Fibroblast of the aortic adventitia (primary cell): ENCODE measurements at places on chromosomes 5 and 9.

- DNase-seq: no peak
Measured at GRCh38 chr9:128153947-128154695, 4.9 kb downstream of the LCN2 start.

- peak; percentile 31 for DNase-seq
Measured at GRCh38 chr5:1536322-1536845, 12.6 kb upstream of the LPCAT1 start.

- no peak for DNase-seq
Measured at GRCh38 chr9:88927510-88927909, 63.8 kb upstream of the S1PR3 start.

- peak; percentile 25 for DNase-seq
Measured at GRCh38 chr9:87109231-87109631, 161.9 kb upstream of the GAS1 start.

DNA sequence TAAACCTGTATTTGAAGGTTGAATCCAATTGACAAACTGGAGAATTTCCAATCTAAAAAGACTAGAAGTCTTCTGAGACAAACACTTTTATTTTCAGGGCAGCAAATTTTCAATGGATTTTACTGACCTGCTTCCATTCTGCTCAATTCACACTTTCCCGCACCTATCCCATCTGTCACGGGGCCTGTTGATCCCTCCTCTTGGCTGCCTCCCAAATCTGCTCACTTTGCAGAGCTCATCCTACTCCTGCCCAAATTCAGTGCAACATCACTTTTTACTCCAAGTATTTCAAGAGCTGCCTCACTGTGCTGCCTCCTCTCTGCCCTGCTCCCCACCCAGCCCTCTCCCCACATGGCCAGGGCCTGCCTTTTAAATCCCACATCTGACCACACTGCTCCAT is 35.1 kb downstream of the GOLM1 start:
- DNase-seq: no peak

DNA sequence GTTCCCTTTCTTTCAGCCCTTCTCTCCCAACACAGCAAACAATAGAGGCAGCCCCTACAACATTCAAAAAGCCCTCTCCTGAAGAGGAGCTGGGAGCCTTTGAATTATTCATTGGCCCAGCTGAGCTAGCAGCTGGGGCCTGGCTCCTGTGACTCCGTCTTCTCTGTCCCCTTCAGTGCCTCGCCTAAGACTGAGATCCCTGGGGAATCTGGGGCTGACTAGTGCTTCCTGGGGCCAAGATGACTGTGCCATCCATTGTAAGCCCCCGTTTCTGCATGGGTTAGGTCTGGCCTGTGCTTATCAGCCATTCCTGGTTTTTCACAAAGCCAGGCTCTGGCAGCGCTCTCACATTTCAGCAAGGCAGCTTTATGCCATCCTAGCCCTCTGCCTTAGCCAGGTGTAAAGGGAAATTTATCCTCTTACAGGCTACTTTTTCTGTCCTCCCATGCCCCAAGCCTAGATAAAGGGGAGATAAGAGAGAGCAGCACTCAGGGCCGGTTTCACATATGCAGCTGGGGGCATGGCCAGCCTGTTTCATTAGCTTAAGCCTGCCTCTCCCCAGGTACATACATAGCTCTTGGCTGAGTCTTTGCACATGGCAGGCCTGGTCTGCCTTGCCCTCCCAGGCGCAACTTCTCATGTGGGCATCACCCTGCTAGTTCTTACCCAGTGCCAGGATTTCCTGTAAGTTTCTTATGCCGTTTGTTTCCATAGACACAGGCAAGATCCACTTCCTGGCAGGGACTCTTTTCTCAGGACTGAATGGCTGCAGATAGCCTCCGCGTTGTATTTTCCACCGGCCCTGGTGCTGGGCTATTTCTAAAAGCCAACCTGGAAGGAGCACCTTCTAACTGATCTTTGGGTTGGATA is 15.8 kb downstream of the PTPA start:
- DNase-seq: no peak

- no peak for DNase-seq
Measured at GRCh38 chr9:79014929-79015699, 556.7 kb upstream of the TLE4 start.

GRCh38 chr9:73173557-73174329 is 22.1 kb downstream of the ANXA1 start:
- DNase-seq: no peak

- no peak for DNase-seq
Measured at GRCh38 chr5:167012123-167013034, 1279.1 kb upstream of the WWC1 start.

GRCh38 chr5:114658194-114658593 is 296.3 kb downstream of the KCNN2 start:
- DNase-seq: no peak

GRCh38 chr5:96509316-96509715 is 76.3 kb upstream of the PCSK1 start:
- peak; percentile 24 for DNase-seq

GRCh38 chr5:59042201-59043055 is 459.6 kb downstream of the RAB3C start:
- peak; percentile 73 for DNase-seq

DNA sequence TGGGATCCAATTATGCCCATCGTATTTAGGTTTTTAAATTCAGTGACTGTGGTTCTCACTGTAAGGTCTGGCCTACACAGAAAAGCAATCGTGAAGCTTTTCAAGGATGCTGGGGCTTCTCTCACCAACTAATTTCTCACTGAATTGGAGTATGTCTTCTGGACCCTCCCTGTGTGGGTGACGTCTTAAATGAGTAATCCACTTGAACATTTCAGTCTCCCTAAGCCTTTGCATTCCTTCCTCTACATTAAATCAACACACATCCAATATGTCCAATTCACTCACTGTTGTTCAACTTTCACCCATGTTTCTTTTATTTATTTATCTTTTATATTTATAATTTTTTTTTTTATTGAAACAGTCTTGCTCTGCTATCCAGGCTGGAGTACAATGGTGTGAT is 12.5 kb upstream of the BTF3 start:
- no peak for DNase-seq

DNA sequence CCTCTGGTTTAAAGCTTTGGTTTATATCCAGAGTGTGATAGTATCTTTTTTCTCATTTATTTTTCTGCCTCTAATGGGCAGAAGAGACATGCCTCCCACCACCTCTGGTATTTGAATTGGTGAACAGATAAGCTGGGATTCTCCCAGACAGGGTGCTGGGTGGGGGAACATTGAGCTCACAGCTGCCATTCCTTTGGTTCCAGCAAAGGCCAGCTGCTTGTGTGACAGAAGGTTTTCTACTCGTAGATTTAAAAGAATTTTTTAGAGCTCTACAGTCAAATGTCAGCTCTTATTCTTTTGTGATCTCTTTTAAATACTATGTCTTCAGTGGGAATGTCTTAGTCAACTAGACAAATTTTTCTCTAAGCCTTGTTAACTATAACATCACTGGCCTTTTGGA is 54.7 kb upstream of the ADAMTS16 start:
- DNase-seq: no peak

GRCh38 chr5:159465604-159466003 is 135.3 kb upstream of the IL12B start:
- DNase-seq: no peak

DNA sequence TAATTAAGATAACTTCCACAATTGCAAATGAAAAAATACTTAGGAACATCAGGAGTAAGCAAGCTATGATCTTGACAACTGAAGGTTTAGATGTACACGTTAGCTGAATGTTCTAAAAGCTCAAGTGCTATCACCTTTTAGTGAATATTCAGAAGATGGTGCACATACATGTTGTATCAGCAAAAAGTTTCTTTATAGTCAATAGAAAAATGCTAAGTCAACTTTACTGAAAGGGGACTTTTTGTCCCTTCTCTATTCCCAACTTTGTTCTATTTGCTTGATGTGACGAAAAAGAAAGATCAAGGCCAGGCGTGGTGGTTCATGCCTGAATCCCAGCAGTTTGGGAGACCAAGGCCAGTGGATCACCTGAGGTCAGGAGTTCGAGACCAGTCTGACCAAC is 7.6 kb upstream of the RGMB start:
- no peak for DNase-seq

DNA sequence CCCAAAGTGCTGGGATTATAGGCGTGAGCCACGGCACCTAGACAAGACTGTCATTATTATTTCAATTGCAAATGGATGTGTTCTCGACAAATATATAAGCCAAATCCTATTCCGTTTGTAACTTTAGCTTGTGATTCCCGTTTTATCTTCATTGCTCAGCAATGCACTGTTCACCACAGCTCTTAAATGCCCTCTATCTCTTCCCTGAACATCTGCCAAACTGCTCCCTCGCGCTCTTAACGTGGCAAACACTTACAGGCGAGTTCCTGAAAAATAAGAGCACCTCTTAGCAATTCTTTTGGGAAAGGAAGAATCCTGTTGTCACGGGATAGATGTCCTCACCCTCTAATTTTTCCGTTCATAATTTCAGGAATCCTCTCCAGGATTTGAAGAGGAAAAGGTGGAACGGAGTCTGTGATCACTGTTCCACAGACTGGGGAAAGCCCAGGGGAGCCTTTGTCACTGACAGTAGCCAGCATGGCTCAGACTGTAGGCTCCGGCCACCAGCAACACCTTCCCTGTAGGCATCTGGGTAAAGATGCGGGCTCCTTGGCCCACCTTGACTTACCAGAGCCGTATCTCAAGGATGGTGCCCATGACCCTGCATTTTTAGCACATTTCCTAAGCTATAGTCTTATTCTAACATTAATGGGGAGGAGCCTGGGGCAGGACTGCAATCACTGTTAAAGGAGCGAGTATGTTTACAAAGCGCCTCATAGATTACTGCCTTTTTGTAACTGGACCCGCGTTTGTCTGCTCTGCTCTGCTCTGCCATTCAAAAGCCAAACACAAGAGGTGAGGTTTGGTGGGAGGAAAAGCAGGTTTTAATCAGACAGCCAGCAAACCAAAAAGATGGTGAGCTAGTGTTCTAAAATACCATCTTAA is 20.2 kb upstream of the GNPDA1 start:
- DNase-seq: no peak
